ENCODE measurements at places on chromosomes 6 and 20.
A peak's percentile ranks its signal among the peaks of the same experiment; 100 is the strongest.

DNA sequence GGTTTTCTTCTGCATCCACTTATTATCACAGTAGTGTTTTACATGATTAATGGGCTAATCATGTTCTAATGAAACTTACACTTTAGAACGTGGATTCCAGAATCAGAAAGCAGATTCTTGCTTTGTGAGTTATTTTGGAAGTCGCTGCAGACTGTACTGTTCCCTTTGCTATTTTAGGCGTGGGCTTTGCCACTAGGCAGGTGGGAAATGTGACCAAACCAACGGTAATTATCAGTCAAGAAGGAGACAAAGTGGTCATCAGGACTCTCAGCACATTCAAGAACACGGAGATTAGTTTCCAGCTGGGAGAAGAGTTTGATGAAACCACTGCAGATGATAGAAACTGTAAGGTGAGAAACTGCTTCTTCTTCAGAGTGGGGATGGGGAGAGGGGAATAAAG lies 598 bp downstream of the FABP7 start:
- DNase-seq = no peak

DNA sequence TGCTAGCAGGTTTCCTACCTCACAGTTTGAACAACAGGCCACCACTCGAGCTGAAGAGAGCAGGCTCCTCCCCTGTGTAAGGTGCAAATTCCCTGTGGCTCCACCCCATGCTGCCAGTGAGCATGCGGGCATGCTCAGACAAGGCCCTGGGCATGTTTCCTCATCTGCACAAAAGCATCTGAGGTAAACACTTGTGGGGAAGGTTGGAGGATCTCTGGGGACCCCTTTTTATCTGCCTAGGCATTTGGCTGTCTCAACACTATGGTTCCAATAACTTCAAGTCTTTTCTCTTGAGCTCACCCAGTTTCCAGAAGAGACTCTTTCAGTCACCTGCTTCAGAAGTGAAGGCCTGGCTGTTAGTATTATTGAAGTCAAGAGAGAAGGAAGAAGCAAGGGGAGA lies 9.4 kb downstream of the C6orf58 start:
- DNase-seq = no peak

- no peak for DNase-seq
These were observed 6.4 kb upstream of the KIF6 start for GRCh38 chr6:39731565-39731964.

GRCh38 chr6:129006724-129007514 lies 124.0 kb downstream of the LAMA2 start:
- no peak for DNase-seq

GRCh38 chr20:2798814-2799213 lies 1.6 kb downstream of the CPXM1 start:
- DNase-seq = no peak

DNA sequence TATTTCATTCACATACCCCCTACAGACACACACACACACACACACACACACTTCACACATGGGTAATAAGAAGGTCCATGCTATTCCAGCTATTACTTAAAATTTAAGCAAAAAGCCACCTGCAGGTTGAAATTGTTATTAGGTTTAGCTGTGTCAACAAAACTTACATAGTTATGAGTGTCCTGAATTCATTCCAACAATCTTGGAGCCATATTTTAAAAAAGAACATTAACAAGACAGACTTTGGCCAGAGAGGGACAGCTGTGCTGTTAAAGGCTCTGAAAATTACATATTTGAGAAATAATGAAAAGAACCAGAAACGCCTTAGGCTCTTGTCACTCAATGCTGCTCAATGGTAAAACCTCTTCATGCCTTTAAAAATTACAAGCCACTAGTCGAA lies 455.3 kb downstream of the EPM2A start:
- DNase-seq = no peak

DNA sequence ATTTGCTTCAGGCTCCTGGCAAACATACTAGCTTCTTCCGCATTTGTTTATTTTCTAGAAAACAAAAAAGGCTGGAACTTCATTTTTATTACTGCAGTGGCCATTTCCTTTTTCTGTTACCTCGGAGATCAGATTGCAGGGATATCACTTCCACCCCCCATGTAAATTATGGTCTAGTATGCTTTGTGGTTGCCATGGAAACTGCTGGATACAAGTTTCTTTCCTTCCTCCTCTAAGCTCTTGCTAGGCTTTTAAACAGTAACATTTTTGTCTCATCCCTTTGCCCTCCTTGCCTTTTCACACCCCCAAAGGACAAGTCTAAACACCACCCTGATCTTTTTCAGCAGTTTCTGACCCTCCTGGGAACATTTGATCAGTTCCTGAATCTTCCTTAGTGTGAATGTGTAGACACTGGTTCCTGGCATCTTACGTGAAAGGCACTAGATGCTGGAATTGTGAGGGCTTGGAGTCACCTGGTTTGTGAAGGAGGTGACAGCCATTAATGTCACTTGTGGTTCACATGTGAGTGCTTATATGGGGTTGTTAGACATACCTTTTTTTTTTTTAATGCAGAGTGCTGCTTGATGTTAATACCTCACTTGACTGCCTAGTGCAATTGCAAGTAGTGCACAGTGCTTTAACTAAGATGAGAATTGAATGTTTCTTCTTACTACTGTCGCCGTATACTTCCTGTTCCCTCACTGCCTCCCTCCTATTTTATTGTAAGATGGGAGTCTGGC lies 181.6 kb downstream of the JARID2 start:
- no peak for DNase-seq

GRCh38 chr20:48724891-48725554 lies 102.8 kb downstream of the PREX1 start:
- no peak for DNase-seq

- no peak for DNase-seq
These were observed 62.2 kb upstream of the PDE10A start for GRCh38 chr6:165725201-165725600.

GRCh38 chr6:33621711-33622388 lies 728 bp downstream of the ITPR3 start:
- peak; percentile 27 for DNase-seq

DNA sequence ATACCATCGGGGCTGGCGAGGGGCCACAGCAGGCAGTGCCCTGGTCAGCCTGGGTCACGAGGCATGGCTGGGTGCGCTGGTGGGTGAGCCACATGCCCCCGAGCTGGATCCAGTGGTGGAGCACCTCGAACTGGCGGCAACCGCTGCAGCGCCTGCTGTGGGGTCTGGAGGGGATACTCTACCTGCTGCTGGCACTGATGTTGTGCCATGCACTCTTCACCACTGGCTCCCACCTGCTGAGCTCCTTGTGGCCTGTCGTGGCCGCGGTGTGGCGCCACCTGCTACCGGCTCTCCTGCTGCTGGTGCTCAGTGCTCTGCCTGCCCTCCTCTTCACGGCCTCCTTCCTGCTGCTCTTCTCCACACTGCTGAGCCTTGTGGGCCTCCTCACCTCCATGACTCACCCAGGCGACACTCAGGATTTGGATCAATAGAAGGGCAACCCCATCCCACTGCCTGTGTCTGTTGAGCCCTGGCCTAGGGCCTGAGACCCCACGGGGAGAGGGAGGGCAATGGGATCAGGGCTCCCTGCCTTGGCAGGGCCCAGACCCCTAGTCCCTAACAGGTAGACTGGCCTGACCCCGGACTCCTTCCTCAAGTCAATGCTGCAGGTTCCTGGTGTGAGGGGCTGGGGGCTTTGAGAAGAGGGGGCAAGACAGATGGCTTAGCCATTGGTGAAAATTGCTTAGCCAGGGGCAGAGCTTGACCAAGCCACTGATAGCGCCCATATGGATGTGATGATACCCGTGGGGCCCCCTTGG lies 598 bp downstream of the TMEM239 start:
- DNase-seq = no peak

DNA sequence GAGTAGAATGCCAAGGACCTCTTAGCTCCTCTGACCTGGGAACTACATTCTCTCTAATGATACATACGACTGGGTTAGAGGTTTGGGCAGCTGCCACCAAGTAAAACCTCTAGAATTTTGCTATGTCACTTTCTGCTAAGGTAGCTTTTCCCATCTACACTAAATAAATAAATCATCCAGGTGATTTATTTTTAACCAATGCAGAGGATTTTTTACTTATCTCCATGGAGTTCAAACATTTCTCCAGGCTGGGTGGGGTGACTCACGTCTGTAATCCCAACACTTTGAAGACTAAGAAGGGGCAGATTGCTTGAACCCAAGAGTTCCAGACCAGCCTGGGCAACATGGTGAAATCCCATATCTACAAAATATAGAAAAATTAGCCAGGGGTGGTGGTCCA lies 27.1 kb downstream of the HNF4A start:
- no peak for DNase-seq

GRCh38 chr6:125375821-125376220 lies 74.1 kb upstream of the HDDC2 start:
- DNase-seq = no peak

DNA sequence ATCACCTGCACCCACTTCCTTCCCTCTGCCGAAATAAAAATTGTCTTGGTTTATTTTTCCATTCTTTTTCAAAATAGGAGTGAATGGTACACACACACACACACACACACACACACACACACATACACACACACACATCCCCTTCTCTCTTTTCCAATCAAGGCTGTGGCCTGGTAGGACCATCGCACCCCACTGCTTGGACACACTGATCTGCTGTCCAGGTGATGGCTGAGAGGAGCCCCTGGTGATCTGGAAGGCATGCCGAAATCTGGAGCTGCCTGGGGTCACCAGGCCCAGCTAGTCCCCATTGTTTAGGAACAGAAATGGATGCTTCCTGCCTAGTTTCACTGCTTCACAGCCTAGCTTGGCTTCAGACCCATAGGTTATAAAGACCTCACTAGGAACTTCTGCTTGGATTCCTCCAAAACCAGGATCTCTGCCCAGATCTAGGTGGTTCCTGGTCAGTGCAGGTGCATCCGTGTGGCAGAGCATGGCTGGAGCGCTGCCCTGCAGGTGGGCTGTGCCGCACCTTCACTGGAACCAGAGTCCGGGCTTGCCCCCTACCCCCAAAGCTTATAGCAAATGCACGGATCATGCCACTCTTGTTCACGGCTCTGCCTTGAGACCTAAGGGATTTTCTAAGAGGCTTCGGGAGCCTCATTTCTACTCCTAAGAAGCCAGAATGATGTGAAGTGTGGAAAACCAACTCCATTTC lies 42.9 kb upstream of the DACT2 start:
- no peak for DNase-seq

DNA sequence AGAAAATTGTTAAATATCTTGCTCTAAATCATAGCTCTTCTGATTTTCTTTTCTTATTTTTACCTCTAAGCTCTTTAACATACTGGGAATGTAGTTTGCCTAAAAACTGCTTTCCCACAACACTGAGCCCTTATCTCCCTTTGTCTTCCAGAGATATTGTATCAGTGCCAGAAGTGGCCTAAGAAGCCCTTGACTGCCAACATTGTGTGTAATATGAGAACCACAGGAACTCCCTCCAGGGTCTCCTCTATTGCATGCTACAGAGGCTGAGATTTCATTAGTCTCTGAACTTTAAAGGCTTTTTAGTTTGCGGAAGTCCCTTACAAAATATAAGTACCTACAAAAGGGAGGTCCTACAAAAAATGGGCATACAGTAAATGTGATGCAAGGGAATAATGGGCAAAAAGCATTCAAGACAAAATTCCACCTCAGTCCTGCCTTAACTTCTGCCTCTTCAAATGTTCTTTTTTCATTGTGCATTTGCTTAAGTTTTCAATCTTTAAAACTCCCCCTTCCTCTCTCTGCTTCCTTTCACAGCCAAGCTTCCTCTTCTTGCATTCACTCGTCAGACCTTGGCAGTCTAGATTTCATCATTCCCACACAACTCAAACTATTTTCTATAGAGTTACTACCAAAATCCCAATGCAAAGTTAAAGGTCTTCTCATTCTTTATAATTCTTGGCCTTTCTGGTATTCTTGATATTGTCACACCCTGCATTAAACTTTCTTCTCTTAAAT lies 76.5 kb downstream of the ADGRG6 start:
- DNase-seq = no peak

GRCh38 chr6:129857838-129858237 lies 3.3 kb downstream of the TMEM244 start:
- DNase-seq = no peak

DNA sequence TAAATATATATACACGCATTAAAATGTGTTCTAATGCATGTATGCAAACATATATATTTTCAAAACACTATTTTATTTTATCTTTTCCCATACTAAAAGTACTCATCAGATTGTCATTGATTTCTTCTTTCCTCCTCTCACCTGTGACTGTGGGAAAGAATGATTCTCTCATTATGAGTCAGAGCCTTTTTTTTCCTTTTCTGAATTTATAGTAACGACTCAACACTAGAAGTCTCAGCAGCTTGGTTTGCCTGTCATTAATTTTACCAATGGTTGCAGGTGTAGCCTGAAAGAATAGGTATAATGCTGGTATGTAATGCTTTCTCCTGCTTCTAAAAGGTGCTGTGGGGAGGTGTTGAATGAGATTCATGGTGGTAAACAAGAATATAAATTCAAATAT lies 328.7 kb downstream of the UTRN start:
- no peak for DNase-seq

- DNase-seq = no peak
These were observed 132.0 kb upstream of the CARMIL1 start for GRCh38 chr6:25147223-25147622.

DNA sequence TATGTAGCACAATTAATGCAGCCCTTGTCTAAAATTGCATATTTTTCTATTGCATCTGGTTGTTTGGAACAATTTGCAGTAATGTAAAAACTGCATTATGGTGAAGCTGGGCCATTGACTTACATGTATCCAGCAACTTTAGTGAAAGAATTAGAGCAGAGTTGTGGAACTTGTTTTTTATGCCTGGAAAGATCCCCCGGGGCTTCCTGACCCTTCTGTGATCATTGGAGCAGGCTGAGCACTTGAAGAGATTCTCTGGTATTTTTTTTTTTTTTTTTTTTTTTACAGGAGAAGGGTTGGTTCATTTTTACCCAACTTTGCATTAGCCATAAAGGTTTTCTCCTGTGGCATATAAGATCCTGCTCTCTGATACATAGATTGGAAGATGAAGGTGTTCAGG lies 45.0 kb downstream of the LIN28B start:
- no peak for DNase-seq

DNA sequence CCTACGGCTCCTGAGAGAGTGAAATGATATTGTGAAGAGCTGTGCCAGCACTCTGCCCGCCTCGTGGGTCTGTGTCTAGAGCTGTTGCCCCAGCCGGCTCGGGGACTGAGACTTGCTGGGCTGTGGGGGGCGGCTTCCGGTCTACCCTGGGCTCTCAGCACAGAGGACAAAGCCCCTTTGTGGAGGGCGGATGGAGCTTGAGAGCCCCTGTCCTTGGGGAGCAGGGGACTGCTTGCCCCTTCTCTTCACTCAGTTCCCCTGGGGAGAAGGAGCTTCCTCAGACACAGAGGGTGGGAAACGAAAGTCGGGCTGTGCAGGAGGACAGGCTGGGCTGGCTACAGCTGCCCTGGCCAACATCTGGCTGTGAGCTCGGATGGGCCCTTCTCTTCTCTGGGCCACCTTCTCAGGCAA lies 11.0 kb downstream of the SRC start:
- no peak for DNase-seq

- no peak for DNase-seq
These were observed 171.5 kb downstream of the ALDH8A1 start for GRCh38 chr6:134778431-134778830.

GRCh38 chr20:47490795-47491194 lies 10.9 kb upstream of the NCOA3 start:
- no peak for DNase-seq
